ENCODE measurements at places on chromosomes 13 and 19.

DNA sequence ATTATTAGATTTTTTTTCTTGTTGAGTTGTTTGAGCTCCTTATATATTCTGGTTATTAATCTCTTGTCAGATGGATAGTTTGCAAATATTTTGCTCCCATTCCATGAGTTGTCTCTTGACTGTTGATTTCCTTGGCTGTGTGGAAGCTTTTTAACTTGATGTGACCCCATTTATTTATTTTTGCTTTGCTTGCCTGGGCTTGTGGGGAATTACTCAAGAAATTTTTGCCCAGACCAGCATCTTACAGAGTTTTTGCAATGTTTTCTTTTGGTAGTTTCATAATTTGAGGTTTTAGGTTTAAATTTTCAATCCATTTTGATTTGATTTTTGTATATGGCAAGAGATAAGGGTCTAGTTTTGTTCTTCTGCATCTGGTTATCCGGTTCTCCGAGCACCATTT is 124.7 kb downstream of the PCCA start:
- no peak for DNase-seq

DNA sequence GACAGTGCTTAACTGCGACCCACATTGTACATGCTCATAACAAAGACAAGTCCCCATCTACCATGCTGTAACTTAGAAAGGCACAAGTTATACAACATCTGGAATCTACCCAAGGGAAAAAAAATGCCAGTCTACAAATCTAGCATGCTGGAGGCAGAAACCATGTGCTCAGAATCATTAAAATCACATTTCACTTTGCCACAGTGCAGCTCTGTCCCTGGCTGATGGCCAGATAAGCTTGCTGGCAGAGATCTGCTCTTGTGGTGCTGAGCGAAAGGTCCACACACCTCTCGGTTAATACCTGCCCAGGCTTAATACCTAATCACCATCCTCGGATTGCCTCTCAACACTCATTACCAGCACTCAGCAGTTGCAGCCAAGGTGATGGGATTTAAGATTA is 74.1 kb upstream of the UQCRFS1 start:
- DNase-seq: no peak

DNA sequence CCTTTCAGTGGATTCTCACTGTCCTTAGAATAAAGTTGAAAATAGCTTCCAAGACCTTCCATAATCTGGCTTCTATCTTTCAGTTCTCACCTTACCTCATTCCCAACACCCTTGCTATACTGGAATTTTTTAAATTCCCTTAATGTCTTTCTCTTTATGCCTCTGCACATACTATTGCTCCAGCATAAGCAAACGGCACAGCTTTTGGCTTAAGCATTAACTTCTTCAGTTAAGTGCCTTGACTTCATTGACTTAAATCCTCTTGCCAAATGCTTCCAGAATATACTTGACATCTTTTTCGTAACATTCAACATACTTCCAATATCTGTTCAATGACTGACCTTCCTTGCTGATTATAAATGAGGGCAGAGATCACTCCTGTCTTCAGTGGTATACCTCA is 34.0 kb downstream of the SERPINE3 start:
- DNase-seq: no peak

DNA sequence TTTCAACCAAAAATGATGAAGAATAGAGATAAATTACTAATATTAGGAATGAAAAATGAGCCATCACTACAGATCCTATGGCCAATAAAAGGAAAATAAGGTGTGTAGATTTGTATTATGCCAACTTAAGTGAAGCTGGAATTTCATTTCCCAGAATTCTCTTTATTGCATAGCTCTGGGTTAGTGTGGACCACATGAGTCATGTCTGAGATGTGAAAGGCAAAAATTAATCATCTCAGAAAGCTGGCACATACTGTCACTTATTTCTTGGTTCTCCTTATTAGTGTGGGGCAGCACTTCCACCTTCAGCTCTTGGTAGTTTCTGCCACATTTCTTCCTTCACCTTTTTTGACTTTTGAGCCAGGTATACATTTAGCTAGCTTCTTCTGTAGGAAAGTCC is 82.6 kb downstream of the KATNAL1 start:
- DNase-seq: no peak

DNA sequence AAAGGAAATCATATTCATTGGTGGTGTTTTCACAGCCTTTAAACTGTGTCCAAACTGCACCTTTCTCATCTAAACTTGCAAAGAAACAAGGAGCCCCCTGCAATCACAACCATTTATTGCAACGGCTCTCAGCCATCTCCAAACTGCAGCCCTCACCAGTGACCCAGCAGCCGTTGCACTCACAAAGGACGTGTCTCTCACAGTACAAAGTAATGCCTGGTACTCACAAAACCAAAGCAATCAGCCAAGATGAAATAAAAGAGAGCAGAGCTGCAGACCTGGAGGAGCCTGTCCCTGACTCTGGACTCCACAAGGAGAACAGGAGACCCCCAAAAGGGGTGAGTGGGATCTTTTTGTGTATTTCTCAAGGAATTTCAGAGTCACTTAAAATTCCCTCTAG is 20.2 kb upstream of the CEACAM21 start:
- no peak for DNase-seq

DNA sequence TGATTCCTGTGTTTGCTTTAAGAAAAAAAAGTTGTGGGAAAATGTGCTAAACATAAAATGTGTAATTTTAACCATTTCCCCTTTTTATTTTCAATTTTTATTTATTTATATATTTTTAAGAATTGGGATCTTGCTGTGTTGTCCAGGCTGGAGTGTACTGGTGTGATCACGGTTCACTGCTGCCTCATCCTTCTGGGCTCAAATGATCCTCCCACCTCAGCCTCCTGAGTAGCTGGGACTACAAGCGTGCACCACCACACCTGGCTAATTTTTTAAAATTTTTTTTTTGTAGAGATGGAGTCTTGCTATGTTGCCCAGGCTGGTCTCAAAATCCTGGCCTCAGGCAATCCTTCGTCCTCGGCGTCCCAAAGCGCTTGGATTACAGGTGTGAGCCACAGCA is 19.0 kb downstream of the CACNG6 start:
- DNase-seq: no peak

GRCh38 chr13:104137416-104137815 is 1071.2 kb upstream of the SLC10A2 start:
- DNase-seq: no peak

GRCh38 chr13:79468819-79469218 is 12.1 kb upstream of the NDFIP2 start:
- DNase-seq: no peak

DNA sequence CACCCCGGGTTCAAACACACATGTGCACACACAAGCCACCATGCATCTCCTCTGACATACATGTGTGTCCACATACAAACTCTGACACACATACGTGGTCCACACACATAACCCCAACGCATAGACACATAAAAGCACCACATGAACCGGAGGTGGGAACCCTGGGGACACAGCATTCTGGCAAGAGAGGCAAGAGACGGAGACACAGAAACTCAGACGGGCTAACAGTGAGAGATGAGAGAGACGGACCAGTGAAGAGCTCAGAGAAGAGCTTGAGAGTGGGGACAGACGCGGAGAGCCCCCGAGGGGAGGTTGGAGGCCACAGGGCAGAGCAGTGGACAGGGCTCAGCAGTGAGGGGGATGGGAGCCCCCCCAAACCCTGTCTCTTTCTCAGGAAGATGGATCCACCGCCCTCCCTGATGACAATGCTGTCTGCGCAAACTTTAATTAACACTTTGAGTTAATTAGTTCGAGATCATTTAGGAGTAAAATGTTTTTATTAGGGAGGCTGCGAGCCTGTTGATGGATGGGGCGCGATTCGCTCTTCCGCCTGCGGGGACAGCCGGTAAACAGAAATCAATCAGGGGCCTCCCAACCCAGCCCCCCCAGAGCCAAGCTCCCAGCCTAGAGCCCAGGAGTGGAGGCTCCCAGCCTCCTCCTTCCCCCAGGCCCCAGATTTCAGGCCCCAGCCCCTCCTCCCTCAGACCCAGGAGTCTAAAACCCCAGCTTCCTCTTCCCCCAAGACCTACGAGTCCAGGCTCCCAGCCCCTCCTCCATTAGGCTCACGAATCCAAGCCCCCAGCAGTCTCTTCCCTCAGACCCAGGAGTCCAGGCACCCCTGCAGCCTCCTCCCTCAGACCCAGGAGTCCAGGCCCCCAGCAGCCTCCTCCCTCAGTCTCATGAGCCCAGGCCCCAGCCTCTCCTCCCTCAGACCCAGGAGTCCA is 9.5 kb upstream of the ERFL start:
- no peak for DNase-seq

- no peak for DNase-seq
These were observed 428.6 kb downstream of the RFC3 start for GRCh38 chr13:34246511-34246910.

- no peak for DNase-seq
These were observed 935.5 kb upstream of the SLC10A2 start for GRCh38 chr13:104001766-104002165.

DNA sequence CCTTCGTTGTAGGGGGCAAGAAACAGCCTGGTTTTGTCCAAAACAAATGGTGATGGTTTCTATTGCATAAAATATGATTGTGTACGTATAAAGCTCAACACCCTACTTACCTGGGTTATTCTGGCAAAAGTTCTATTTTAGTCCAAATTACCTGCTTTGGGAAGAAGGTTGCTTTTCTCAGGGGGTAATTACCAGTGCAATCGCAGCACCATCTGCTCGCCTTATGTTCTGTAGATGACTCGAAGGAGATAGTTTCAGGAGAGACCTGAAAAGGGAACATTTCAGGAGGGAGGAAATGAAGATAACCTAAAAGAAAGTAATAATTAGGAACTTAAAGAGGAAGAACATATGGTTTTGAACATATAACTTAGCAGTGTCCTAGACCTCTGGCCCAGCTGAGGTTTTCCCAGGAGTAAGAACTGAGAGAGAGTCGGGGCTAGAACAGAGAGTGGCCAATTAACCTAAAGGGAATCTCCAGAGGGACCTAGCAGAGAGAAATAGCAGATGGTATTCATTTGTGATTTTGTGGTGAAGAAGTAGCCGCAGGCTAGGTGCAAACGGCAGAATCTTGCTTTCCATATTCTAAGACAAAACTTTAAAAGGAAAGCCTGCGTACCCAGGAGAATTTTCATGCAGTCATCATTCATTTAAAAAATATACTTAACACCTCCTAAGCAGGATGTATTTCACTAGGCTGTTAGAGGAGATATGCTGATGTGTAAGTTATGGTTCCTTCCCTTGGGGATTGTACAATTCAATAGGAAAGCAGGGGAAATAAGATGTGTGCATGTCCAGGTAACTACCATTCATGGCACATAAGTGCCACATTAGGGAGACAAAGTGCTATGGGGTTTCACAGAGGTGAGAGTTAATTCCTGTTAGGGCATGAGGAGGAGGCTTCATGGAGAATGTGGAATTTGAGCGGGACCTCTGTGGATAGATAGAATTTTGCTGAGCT is 113.0 kb upstream of the SLC10A2 start:
- no peak for DNase-seq
